Sciatic nerve (tissue), 2 donors: ENCODE measurements at places on chromosomes 7 and 10. TPM values are rescaled to one million over a fixed set of nuclear protein-coding genes. Genes with fewer than 3 reads are reported as not detected.

Gene KAZALD1
- 4.7 TPM for total RNA-seq

Gene VIPR2
- total RNA-seq = 2.0 TPM

Gene SPDYE8
- total RNA-seq = not detected

Gene EPO
- not detected for total RNA-seq

Gene ZNF92
- total RNA-seq = 6.4 TPM
